NCI-H1436 (cell line): ENCODE measurements at places on chromosomes 1 and 21.

- no peak for DNase-seq
Observed at GRCh38 chr1:205014783-205015182, 28.2 kb upstream of the CNTN2 start.

GRCh38 chr1:198624648-198624980 lies 14.2 kb upstream of the PTPRC start:
- no peak for DNase-seq

DNA sequence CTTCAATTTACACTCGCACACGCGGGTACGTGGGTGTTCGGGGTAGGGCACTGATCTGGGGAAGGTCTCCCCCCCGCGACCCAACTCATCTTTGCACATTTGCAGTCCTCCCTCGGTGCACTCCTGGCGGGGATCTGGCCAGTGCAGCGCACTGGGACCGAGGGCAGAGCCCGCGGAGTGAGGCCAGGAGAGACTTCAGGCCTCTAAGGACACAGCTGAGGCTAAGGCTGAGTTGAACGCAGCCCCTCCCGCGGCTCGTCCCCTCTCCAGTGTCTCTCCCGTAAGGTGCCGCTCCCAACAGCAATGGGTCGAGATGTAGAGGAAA lies 936 bp upstream of the NCAM2 start:
- no peak for DNase-seq

- no peak for DNase-seq
Observed at GRCh38 chr1:39132505-39133339, 71.8 kb upstream of the MACF1 start.

GRCh38 chr1:54010415-54011117 lies 7.4 kb downstream of the LDLRAD1 start:
- no peak for DNase-seq

GRCh38 chr1:60017508-60018205 lies 55.9 kb downstream of the C1orf87 start:
- no peak for DNase-seq

- DNase-seq = no peak
Observed at GRCh38 chr1:227298512-227299240, 19.6 kb downstream of the CDC42BPA start.

GRCh38 chr1:110580244-110580643 lies 25.9 kb downstream of the KCNA2 start:
- DNase-seq = no peak

GRCh38 chr1:116075990-116076389 lies 35.2 kb upstream of the MAB21L3 start:
- no peak for DNase-seq

DNA sequence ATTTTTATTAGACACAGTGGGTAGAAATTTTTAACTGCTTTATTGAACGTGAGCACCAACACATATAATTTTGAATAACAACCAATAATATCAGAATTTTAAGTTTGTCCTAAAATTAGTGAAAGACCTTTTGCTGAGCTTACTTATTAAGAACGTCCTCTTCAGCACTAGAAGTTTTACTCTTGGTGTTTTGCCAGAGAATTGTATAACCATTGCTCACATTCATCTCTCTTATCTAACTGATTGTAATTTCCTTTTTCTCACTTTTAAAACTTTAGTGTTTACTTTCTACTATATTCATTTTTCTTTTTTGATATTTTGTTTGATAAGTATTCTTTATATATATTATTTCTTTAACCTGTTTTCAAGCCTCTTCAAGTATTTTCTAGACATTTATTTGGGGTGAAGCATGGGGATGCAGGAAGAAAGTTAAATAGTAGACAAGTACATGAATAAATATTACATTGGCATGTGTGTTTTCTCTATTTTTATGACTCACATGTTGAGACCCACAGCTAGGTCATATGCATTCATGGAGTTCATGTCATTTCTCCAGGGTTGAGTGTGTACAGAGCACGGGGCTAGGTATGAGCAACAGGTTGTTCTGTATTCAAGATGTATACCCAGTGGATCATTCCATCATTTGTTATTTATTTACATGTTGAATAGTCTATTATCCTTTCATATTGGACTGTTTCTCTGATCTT lies 90.6 kb downstream of the ATP6V1G3 start:
- no peak for DNase-seq

DNA sequence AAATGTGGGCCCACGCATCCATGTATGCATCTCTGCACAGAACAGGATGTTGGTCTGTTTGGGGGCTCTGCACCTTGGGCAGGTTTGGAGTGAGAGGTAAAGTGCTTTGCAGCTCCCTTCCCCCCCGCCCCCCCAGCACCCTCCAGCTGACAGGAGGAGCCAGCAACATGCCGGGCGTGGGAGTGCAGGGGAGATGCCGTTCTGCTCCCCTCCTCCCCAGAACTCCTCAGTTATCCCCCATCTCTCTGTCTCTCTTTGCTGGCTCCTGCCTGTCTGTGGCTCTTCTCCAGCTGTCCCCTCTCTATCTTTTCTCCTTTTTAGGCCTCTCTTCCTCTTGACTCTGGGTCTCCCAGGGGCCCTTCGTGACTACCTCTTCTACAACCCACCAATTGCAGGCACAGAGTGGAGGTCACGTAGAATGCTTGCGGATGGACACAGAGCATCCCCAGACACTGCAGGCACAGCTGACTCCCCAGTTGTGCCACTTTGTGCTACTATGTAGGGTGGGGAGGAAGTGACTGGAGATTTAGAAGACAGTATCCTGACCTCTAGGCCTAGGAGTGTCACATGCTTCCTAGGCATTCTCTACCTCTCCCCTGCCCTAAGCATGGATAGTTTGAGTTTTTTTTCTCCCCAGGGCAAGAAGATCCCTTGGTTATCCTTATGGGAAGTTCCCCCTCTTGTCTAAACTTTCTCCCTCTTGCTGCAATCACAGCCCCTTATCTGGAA lies 1.7 kb upstream of the RORC start:
- no peak for DNase-seq

DNA sequence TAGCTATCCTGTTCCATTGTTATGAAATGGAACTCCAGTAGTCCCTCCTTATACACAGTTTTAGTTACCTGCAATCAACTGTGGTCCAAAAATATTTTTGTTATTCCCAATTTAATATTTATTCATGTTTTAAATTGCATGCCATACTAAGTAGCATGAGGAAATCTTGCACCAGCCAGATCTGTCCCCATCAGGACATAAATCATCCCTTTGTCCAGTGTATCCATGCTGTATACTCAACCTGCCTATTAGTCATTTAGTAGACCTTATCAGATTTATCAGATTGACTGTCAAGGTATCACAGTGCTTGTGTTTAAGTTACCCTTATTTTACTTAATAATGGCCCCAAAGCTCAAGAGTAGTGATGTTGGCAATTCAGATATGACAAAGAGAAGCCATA lies 207.9 kb upstream of the DMRTA2 start:
- no peak for DNase-seq

DNA sequence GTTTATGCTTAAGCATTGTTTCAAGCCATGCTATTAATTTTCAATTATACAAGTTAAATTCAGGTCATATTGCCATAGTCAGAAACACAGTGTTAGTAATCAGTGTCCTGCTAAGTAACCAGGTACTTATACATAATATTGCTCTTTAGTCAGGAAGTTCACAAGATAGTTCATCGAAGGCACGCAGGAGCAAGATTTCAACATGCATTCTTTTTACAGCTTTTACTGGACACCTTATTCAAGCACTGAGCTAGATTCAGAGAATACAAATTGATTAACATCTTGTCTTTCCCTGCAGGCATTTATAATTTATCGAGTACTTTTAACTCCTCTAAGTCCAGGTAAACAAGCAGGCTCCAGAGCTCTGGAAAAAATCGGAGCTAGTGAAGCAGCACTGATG lies 202.3 kb upstream of the BRINP3 start:
- DNase-seq = no peak

- DNase-seq = no peak
Observed at GRCh38 chr1:67791261-67791660, 42.0 kb downstream of the GNG12 start.

- DNase-seq = no peak
Observed at GRCh38 chr1:236543065-236543669, 19.4 kb downstream of the LGALS8 start.

DNA sequence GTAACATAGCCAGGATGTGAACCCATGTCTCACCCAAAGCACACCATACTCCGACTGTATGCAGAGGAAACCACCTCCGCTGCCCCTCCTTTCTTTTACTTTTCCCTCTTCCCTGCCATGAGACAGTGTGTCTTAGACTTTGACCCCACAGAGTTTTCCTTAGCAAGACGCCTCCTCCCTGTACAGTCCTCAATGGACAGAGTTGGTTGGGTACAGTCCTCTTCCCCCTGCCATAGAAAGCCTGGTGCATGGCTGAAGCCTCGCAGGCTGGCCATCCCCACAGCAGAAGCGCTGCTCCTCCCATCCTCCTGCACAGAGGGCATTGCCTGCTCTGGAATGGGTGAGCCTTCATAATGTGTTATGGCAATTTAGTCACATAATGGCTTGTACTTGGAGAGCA lies 127.9 kb downstream of the PLPP3 start:
- no peak for DNase-seq

- no peak for DNase-seq
Observed at GRCh38 chr1:19348441-19349198, 36.5 kb downstream of the SLC66A1 start.

GRCh38 chr21:45045481-45045880 lies 28.9 kb upstream of the ADARB1 start:
- no peak for DNase-seq

GRCh38 chr1:31222176-31222575 lies 17.5 kb downstream of the NKAIN1 start:
- no peak for DNase-seq

- no peak for DNase-seq
Observed at GRCh38 chr1:67791686-67792085, 41.6 kb downstream of the GNG12 start.

DNA sequence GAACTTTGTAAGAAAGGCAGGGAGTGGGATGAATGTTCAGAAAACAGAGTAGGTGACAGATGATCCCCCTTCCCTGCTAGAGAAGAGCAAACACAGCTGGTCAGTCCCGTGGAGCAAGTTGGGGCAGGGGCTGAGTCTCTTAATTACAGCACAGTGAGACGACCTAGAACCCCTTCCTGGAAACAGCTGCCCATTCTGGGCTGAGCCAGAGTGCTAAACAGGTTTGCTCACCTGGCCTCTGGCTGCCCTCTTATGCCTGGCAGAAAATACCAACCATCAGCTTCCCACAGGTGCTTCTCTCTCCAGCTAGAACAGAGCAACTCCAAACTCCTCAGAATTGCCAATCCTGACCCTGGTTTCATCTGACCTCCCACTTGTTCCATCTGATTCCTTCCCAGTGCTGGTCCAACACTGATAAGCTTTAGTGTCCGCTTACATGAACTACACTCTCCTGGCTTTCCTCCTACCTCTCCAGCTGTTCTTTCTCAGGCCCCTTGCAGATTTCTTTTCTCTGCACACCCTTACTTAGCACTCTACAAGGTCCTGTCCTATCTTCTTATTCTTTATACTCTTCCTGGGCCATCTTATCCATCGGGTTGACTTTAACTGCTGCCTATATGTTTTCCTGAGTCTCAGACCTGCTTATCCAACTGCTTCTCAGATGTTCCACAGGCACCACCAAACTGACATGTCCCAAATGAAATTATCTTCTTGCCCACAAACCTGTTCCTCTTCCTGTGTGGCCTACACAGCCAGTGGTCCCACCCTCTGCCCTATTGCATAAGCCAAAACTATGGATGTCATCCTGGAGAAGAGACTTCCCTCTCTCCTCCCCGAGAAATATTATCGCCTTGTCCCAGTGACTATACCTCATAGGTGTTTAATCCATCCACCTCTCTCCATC lies 22.6 kb upstream of the COL9A2 start:
- no peak for DNase-seq

GRCh38 chr21:39927304-39927886 lies 60.2 kb downstream of the PCP4 start:
- no peak for DNase-seq

DNA sequence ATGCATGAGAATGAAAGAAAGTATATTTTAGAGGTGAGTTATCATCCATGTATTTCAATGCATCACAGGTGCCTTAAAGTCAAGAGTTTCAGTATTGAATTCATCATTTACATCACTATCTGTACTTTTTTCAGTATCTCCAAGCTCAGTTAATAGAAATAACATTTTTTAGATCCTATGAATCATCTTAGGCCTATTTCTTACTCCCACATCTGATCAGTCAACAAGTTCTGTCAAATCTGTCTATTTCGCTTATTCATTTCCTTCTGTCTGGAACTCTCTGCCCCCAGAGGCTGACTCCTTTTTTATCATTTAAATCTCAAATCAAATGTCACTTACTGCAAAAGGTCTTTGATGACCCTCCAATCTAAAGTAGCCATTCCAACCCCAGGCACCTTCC lies 295.2 kb downstream of the LRRC7 start:
- no peak for DNase-seq

GRCh38 chr1:209936125-209936524 lies 1.9 kb upstream of the SYT14 start:
- no peak for DNase-seq

DNA sequence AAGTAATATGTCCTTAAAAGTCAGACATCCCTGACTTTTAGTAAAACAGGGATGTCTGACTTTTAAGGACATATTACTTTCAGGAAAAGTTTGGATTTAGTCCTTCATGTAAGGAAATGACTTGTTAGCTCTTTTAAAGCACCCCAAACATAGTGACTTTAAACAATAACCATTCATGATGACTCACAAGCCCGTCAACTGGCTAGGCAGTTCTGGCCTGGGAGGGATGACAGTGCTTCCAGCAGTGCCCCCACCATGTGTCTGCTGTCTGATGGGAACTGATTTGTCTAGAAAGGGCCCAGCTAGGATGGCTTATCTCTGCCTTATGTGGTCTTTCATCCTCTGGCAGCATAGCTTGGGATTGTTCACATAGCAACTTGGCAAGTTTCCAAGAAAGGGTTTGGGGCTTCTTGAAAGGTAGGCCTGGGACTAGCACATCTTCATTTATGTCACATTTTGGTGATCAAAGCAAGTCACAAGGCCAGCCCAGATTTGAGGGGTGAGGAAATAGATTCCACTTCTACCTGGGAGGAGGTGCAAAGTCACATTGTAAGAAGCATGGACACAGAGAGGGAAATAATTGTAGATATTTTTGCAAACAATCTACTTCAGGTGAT lies 143.5 kb downstream of the C1orf94 start:
- no peak for DNase-seq

- no peak for DNase-seq
Observed at GRCh38 chr1:109906160-109906838, 4.3 kb upstream of the CSF1 start.

GRCh38 chr1:98824736-98825135 lies 163.2 kb downstream of the SNX7 start:
- no peak for DNase-seq

- no peak for DNase-seq
Observed at GRCh38 chr1:76343356-76343755, 268.8 kb downstream of the ST6GALNAC3 start.

- DNase-seq = no peak
Observed at GRCh38 chr1:172647110-172647564, 11.8 kb upstream of the FASLG start.

- DNase-seq = no peak
Observed at GRCh38 chr1:198162091-198162767, 5.4 kb downstream of the NEK7 start.
